ENCODE measurements at places on chromosomes 5 and 9.

GRCh38 chr9:103364753-103365152, 369.6 kb downstream of the CYLC2 start:
- DNase-seq, result no peak

- DNase-seq, result no peak
Measured at GRCh38 chr9:115004545-115004944, 74.2 kb upstream of the TNFSF8 start.

- DNase-seq, result no peak
Measured at GRCh38 chr5:135901633-135902032, 6.0 kb upstream of the IL9 start.

- peak; percentile 9 for DNase-seq
Measured at GRCh38 chr5:137148159-137148558, 351.0 kb downstream of the SPOCK1 start.

- DNase-seq, result no peak
Measured at GRCh38 chr5:89428624-89429023, 545.6 kb upstream of the MEF2C start.

- DNase-seq, result no peak
Measured at GRCh38 chr5:19853616-19854240, 134.3 kb downstream of the CDH18 start.

DNA sequence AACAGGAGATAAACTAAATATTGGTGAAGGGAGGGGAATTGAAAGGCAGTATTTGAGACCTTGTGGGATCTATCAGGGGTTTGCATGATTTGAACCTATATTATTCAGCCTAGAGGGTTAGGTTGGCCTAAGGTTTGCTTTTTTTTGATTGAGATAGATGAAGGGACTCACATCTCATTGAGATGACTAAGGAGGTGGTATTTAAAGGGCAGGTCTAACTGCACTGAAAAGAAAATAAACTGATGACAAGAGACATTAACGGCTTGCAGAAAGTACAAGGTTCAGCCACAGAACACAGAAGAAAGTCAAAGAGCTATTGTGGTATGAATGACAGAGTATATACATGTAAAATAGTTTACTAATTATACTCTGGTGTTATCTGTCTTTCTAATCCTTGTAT, 412.7 kb downstream of the CDH10 start:
- DNase-seq, result no peak

DNA sequence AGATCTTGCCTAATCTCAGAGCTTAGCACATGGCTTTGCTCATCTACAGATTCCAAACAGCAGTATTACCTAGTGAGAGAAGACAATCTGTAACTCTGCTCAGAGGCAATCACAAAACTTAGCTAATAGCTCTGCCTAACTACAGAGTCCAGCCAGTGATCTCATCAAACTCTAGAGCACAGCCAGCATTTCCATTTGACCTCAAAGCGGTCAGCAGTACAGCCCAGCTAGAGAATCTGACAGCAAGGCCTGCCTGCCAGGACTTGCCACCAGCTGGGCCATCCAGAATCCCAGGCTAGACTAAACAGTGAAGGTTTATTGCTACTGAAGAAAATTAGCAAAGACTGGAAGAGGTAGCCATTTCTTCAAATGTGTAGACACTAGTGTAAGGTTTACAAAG, 217.9 kb upstream of the VLDLR start:
- DNase-seq, result no peak

DNA sequence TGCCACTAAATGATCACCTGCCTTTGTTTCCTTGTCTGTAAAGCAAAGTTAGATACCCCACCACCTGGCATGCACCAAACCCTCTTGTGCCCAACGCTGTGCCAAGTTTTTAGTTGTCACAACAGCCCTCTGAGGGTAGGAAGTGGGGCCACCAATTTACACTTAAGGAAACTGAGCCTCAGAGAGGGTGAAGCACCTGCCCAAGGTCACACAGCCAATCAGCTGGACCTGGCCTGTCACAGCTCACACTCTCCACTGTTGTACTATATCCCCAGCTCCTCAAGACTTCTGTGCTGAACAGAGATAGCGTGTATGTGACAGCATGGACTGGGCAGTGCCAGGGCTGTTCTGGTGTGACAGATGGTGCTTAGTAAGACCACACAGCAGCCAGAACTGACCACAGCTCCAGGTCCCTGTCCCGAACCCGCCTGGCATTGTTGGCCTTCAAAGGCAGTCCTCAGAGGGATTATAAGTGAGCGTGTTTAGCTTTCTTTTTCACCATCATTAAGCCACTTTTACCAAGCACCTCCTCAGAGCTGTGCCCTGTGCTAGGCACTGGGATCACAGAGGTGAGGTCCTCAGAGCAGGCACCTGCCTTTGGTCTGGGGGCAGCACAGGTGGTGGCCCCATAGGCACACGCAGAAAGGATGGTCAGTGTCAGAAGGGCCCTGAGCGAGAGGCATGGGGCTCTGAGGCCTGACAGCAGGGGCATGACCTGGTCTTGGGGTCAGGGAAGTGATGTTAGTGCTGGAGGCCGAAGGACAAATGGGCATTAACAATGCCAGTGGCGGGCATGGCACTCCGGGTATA, 71.1 kb downstream of the COL27A1 start:
- DNase-seq, result no peak

DNA sequence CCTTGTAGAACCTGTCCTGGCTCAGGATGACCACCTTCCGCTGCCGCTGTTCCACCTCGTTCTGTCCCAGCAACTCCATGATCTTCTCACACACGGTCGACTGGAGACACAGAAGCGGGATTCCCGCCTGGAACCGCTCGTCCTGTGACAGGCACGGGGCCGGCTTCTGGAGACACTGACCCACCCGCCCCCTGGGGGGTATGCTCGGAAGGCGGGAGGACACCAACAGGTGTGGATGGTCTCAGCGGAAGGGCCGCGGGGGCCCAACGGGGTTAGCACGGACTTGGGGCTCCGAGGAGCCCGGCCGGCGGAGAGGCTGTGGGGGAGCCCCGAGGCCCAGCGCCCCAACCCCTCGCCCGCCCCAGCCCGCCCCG, 530 bp downstream of the UCK1 start:
- no peak for DNase-seq

DNA sequence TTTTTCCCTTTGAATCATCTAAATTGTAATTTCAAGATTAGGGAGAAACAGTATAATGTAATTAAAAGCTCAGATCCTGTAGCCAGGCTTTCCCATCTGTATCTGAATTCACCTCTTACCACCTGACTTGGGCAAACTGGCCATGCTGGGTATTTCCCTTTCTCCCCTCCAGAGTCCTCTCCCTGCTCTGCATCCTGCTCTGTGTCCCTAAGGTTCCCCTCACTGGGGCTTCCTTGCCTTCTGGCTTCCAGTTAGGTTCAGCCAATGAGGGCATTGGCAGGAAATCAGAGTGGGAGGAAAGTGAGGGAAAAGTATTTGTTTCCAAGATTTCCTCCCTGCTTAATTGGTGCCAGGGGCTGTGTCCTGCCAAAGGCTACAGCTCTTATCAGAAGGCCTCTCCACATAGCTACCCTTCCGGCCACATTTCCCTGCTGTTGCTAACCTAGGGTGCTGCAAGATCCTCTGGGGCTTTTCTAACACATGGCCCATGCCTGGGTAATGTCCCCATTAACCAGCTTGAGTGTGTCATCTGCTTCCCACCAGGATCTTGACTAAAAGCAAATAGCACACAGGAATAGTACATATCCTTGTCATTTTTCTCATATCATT, 51.0 kb upstream of the MPDZ start:
- no peak for DNase-seq

- no peak for DNase-seq
Measured at GRCh38 chr5:91699429-91699828, 316.3 kb upstream of the ARRDC3 start.

- DNase-seq, result no peak
Measured at GRCh38 chr9:98396236-98396635, 140.8 kb upstream of the TBC1D2 start.

GRCh38 chr9:135986605-135987004, 25.4 kb upstream of the UBAC1 start:
- DNase-seq, result no peak

DNA sequence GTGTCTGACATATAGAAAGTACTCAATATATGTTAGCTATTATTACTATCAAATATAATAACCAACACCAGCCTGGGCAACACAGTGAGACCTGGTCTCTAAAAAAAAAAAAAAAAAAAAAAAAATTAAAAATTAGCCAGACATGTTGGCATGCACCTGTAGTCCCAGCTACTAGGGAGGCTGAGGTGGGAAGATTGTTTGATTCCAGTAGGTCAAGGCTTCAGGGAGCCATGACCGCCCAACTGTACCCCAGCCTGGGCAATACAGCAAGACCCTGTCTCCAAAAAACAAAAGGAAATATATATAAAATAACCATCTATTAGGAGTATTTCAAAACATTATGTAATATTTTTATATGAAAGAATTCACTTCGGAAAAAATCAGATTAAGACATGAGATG, 40.6 kb downstream of the CLINT1 start:
- DNase-seq, result no peak

DNA sequence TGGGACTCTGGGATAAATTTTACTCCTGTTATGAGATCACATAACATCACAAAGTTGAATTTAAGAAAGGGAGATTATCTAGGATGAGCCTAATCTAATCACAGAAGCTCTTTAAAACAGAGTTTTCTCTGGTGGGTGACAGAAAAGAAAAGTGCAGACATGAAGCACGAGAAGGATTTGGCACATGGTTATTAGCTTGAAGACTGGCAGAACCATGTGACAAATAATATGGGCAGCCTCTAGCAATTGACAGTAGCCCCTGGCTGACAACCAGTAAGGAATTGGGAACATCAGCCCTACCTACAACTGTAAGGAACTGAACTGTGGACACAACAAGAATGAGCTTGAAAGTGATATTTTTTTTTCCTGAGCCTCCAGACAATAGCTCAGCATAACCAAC, 243.1 kb downstream of the HTR1A start:
- no peak for DNase-seq

DNA sequence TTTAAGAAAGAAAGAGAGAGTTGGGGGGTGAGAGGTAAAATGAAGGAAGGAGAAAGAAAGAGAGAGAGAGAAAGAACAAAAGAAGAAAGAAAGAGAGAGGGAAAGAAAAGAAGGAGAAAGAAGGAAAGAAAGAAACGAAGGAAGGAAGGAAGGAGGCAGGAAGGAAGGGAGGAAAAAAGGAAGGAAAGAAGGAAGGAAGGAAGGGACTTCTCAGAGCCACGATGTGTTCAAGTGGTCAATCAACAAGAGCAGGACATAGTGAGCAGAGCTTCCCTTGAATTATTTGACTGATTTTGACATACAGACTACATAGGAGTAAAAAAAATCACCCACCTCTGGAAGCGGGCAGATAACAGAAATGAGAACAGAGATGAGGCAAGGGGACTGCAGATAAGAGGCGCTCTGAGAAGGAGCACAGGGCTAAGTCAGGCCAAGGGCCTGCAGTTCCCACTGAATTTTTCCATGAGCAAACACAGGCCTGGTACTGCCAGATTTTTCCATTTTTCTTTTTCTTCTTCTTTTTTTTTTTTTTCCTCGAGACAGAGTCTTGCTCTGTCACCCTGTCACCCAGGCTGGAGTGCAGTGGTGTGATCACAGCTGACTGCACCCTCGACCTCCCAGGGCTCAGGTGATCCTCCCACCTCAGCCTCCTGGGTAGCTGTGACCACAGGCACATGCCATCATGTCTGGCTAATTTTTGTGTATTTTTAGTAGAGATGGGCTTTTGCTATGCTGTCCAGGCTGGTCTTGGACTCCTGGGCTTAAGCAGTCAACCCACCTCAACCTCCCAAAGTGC, 77.7 kb upstream of the IL17B start:
- no peak for DNase-seq

- no peak for DNase-seq
Measured at GRCh38 chr5:125865166-125865815, 557.9 kb upstream of the GRAMD2B start.

DNA sequence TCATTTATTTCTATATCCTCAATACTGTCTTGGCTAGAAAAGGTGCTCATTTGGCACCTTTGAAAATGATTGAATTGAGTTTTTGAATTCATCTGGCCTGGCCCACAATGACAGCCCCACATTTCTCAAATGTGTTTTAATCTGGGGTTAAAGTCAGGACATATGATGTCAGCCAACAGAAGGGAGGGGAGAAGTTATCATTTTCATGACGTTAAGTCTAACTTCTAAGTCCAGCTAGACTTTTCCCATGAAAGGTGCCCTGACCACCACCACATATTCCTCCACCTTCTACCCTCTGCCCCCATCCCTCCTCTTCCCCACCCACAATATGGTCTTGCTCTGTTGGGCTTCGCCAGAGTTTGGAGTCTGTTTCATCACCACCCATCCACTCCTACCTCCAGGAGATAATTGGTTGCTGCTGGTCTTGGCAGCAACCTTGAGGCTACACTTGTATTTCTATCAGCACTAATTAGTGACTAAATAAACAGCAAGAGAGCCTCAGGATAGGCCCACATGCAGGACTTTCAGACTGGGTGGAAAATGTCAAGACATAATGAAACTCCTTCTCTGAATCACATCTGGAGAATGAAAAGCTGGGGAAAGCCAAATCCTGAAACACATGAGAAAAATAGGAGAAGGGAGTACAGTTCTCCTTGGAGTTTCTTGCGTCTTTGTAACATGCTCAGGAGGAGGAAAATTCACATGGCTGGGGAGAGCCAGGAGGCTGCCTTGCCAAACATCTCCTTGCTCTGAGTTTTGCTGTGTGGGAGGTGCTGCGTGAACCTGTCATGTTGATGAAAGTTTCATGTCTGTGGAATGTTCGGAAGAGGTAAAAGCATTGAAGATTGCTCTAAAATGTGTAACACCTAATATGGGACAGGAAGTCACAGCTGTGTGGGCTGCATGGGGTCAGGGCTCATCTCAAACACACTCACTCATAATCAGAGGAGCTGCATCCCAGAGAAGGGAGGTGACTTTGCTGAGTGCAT, 544.7 kb upstream of the KLF4 start:
- DNase-seq, result no peak

- DNase-seq, result no peak
Measured at GRCh38 chr5:77168161-77168878, 42.2 kb upstream of the PDE8B start.

GRCh38 chr5:167843881-167844572, 447.4 kb upstream of the WWC1 start:
- no peak for DNase-seq

Data from NCI-H1417 (cell line).